Adrenal gland (tissue), 19 donors: ENCODE measurements at places on chromosomes 1 and 21. TPM values are rescaled to one million over a fixed set of nuclear protein-coding genes. Genes with fewer than 3 reads are reported as not detected.
A peak's percentile ranks its signal among the peaks of the same experiment; 100 is the strongest.

- H3K36me3 ChIP-seq, result no peaks in the 10 kb centered on the region
- H3K27me3 ChIP-seq, result no peaks in the 10 kb centered on the region
- no peak for DNase-seq
Measured at GRCh38 chr1:143625886-143626285, 345.9 kb downstream of the FAM72C start.

GRCh38 chr1:206633708-206634121, 1.6 kb upstream of the DYRK3 start:
- peak; percentile 12 for DNase-seq
- no peak overlapping the region for H3K27ac ChIP-seq
- peaks cover 28% of the 10 kb centered on the region for H3K4me1 ChIP-seq
- no peaks in the 10 kb centered on the region for H3K27me3 ChIP-seq

DNA sequence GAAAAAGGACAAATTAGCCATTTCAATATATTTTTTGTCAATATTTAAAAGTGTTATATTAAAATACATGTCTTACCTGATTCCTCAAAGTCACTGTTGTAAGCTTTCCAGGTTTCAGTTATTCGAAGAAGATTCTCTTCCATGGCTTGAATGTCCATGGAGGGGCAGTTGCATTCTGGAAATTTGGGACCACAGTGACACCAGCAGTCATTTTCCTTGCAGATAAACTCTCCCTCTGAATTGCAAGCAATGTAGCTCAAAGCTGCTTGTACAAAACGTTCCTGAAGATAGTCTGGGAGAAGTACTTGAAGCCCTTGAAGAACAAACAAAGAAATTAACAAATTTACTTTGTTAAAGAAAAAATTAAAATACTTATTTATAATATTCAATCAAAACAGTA, 251.7 kb downstream of the BRINP3 start:
- no peaks in the 10 kb centered on the region for H3K27me3 ChIP-seq
- no peak overlapping the region for H3K4me3 ChIP-seq
- no peaks in the 10 kb centered on the region for H3K4me1 ChIP-seq
- DNase-seq, result no peak
- no peaks in the 10 kb centered on the region for H3K36me3 ChIP-seq

DNA sequence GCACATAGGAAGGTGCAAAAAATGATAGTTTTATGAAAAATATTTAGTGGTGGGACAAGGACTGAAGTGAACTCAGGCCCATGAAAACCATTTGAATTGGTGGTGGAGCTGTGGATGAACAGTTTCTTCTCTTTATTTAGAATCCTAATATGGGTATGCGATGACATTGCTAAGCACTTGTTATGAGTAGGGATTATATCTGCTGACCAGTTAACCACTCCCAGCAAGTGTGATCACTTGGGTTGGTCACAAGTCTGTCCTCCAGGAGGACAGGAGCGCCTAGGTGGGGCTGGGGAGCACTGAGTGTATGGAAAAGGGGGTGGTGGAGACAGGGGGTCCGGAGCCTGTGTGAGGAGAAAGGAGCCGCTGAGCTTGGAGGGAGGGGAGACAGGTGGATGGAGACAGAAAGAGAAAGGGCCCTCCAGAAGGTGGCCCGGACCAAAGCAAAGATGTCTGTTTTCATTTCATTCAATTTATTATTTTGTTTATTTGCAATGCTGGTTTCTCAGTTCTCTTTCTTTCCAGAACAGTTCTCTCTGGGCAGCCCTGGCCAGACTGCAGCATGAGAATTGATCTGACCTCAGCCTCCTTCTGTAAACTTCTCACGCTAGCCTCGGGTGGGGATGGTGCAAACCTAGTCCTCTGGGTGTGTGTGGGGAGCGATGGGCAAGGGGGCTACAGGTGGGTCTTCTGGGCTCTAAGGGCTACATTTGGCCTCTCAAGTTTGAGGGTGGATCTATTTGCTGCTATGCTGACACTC, 9.9 kb upstream of the ZSCAN20 start:
- H3K27ac ChIP-seq, result no peak overlapping the region
- no peaks in the 10 kb centered on the region for H3K36me3 ChIP-seq
- H3K27me3 ChIP-seq, result no peaks in the 10 kb centered on the region
- H3K4me3 ChIP-seq, result no peak overlapping the region
- H3K4me1 ChIP-seq, result peaks cover 28% of the 10 kb centered on the region

- DNase-seq, result no peak
- H3K4me3 ChIP-seq, result no peak overlapping the region
- H3K27ac ChIP-seq, result no peak overlapping the region
- no peaks in the 10 kb centered on the region for H3K36me3 ChIP-seq
Measured at GRCh38 chr1:207502726-207503125, 6.8 kb downstream of the CR1 start.

DNA sequence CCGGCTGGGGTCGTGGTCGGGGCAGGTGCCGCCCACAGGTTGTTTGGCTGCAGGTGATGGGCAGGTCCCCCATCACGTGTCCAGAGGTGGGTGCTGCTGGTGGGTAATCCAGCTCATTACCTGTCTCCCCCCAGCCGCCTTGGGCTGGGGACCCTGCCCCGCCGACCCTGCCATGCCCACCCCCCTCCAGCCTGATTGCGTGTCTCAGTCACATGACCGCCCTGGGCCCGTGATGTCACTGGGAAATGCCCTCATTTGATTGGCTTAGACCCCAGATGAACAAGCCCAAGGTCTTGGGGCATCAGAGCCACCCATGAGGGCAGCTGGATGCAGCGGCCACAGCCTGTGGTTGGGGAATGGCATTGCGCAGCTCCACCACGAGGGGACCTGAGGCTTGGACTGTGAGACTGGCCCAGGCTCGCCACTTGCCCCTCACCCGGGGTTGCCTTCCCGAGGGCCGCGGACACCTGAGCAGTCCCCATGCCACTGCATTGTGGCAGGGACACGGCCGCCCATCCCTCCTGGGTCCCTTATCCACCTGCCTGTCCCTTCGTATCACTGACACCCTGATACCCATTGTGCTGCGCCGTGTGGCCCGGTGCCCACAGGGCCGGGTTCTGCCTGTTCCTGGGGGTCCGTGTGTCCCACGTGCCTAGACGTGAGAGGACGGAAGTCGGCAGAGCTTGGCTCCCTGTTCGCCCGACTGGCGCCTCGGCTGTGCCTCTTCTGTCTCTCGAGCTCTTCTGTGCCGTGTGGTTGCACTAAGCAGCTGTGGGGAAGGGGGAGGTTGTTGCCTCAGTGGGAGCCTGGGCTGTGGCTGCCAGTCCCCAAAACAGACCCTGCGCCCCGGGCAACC, 68.0 kb downstream of the FAAP20 start:
- H3K27me3 ChIP-seq, result no peaks in the 10 kb centered on the region
- no peaks in the 10 kb centered on the region for H3K4me1 ChIP-seq
- no peak for DNase-seq
- no peaks in the 10 kb centered on the region for H3K36me3 ChIP-seq

- no peaks in the 10 kb centered on the region for H3K36me3 ChIP-seq
- no peak overlapping the region for H3K4me3 ChIP-seq
- H3K4me1 ChIP-seq, result no peaks in the 10 kb centered on the region
- DNase-seq, result no peak
Measured at GRCh38 chr1:196078691-196079090, 529.5 kb downstream of the KCNT2 start.

- no peak overlapping the region for H3K4me3 ChIP-seq
- H3K36me3 ChIP-seq, result no peaks in the 10 kb centered on the region
- DNase-seq, result no peak
- H3K27ac ChIP-seq, result no peak overlapping the region
- H3K4me1 ChIP-seq, result no peaks in the 10 kb centered on the region
- no peaks in the 10 kb centered on the region for H3K27me3 ChIP-seq
Measured at GRCh38 chr1:90206260-90206659, 211.3 kb downstream of the ZNF326 start.

DNA sequence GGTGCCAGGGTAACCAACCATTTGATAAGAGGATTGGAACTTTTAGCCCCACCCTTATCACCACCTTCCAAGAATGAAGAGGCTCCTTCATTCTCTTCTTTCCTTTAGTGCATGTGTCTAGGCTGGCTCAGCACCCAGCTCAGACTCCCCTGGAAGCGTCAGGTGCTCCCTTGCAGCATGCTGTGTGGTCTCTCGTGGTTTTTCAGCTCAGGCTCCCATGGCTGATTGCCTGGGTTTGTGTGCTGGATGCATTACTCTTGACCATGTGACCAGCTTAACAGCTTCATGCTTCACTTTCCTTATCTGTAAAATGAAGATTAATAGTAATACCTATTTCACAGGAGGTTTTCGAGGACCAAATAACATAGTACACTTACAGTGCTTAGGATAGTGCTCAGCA, 198.4 kb downstream of the HHAT start:
- no peak overlapping the region for H3K4me3 ChIP-seq
- H3K4me1 ChIP-seq, result no peaks in the 10 kb centered on the region
- H3K36me3 ChIP-seq, result no peaks in the 10 kb centered on the region
- no peak for DNase-seq

DNA sequence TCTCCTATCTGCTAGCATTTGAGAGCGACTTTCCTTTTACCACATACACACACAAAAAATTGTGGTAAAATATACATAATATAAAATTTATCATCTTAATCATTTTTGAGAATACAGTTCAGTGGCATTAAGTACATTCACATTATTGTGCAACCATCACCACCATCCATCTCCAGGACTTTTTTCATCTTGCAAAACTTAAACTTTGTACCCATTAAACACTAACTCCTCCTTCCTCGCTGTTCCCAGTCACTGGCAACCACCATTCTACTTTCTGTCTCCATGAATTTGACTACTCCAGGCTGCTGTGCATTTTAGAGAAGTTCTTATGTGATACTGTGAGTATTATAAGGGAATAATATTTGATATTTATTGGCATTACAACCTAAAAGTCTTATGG, 181.3 kb downstream of the C1orf21 start:
- no peaks in the 10 kb centered on the region for H3K27me3 ChIP-seq
- DNase-seq, result no peak
- no peak overlapping the region for H3K4me3 ChIP-seq
- H3K36me3 ChIP-seq, result no peaks in the 10 kb centered on the region

GRCh38 chr1:29120947-29121485, 2.7 kb downstream of the TMEM200B start:
- peaks cover 12% of the 10 kb centered on the region for H3K27me3 ChIP-seq

DNA sequence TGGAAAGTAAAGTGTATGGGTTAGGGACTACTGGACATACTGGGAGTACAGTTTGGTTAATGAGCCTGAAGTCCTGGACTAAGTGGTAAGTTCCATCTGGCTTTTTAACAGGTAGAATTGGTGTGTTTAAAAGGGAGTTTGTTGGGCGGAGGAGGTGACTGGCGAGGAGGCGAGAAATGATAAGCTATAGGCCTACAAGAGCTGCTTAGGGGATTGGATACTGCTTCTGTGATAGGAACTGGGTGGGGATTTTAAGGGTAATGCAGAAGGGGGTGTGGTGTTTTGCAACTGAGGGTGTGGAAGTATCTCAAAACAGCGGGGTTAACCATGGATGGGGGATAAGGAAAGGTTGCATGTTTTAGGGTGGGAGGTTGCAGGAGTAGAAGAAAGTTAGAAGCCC, 3.5 kb downstream of the ERVH48-1 start:
- no peak overlapping the region for H3K27ac ChIP-seq
- H3K27me3 ChIP-seq, result no peaks in the 10 kb centered on the region
- H3K36me3 ChIP-seq, result no peaks in the 10 kb centered on the region
- H3K4me3 ChIP-seq, result no peak overlapping the region

- H3K4me3 ChIP-seq, result no peak overlapping the region
- H3K27ac ChIP-seq, result no peak overlapping the region
- no peak for DNase-seq
Measured at GRCh38 chr1:235045921-235046601, 82.6 kb downstream of the TOMM20 start.

- no peak overlapping the region for H3K27ac ChIP-seq
- H3K4me3 ChIP-seq, result no peak overlapping the region
- DNase-seq, result no peak
Measured at GRCh38 chr1:170513138-170513537, 18.8 kb upstream of the GORAB start.

DNA sequence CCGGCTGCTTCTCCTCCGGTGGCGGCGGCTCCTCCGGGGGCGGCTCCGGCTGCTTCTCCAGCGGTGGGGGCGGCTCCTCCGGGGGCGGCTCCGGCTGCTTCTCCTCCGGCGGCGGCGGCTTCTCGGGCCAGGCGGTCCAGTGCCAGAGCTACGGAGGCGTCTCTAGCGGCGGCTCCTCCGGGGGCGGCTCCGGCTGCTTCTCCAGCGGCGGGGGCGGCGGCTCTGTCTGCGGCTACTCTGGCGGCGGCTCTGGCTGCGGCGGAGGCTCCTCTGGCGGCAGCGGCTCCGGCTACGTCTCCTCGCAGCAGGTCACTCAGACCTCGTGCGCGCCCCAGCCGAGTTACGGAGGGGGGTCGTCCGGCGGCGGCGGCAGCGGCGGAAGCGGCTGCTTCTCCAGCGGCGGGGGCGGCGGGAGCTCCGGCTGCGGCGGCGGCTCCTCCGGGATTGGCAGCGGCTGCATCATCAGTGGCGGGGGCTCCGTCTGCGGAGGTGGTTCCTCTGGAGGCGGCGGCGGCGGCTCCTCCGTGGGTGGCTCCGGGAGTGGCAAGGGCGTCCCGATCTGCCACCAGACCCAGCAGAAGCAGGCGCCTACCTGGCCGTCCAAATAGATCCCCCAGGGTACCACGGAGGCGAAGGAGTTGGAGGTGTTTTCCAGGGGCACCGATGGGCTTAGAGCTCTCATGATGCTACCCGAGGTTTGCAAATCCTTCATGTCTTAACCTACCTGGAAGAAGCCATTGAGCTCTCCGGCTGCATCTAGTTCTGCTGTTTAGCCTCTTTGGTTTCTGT, 2.0 kb downstream of the LORICRIN start:
- H3K4me1 ChIP-seq, result peaks cover 6% of the 10 kb centered on the region
- DNase-seq, result peak; percentile 21
- no peak overlapping the region for H3K27ac ChIP-seq
- H3K36me3 ChIP-seq, result no peaks in the 10 kb centered on the region

DNA sequence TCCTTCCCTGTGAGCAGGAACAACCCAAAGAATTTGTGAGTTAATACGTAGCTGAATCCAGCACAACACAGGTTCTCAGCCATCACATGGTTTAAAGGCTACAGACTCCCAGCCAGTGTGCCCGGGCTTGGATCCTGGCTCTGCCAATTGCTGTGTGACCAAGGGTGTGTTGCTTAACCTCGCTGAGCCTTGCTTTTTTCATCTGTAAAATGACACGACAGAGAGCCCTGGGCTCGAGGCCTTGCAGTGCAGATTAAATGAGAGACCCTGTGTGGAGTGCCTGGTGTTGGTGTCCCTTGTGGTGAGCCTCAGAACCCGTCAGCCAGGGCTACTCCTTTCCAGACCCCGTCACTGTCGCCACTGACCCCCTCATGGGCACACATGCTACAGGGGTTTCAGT, 39.4 kb downstream of the CHAF1B start:
- DNase-seq, result no peak
- no peaks in the 10 kb centered on the region for H3K4me1 ChIP-seq
- H3K27ac ChIP-seq, result no peak overlapping the region
- H3K36me3 ChIP-seq, result no peaks in the 10 kb centered on the region
- no peaks in the 10 kb centered on the region for H3K27me3 ChIP-seq
- H3K4me3 ChIP-seq, result no peak overlapping the region

- no peaks in the 10 kb centered on the region for H3K36me3 ChIP-seq
- H3K27ac ChIP-seq, result no peak overlapping the region
- no peak for DNase-seq
- no peak overlapping the region for H3K4me3 ChIP-seq
- H3K27me3 ChIP-seq, result no peaks in the 10 kb centered on the region
Measured at GRCh38 chr1:115952547-115952946, 23.8 kb upstream of the SLC22A15 start.

KRTAP10-6 gene
- polyA plus RNA-seq, result not detected

LCE3D gene
- polyA plus RNA-seq, result not detected

SPRR5 gene
- not detected for polyA plus RNA-seq

PLEKHG5 gene
- 23.0 TPM for polyA plus RNA-seq

PGBD5 gene
- 1.5 TPM for polyA plus RNA-seq

LMX1A gene
- 0.08 TPM for polyA plus RNA-seq

TRAF3IP3 gene
- polyA plus RNA-seq, result 3.8 TPM
